ENCODE measurements at places on chromosomes 13 and 19.

DNA sequence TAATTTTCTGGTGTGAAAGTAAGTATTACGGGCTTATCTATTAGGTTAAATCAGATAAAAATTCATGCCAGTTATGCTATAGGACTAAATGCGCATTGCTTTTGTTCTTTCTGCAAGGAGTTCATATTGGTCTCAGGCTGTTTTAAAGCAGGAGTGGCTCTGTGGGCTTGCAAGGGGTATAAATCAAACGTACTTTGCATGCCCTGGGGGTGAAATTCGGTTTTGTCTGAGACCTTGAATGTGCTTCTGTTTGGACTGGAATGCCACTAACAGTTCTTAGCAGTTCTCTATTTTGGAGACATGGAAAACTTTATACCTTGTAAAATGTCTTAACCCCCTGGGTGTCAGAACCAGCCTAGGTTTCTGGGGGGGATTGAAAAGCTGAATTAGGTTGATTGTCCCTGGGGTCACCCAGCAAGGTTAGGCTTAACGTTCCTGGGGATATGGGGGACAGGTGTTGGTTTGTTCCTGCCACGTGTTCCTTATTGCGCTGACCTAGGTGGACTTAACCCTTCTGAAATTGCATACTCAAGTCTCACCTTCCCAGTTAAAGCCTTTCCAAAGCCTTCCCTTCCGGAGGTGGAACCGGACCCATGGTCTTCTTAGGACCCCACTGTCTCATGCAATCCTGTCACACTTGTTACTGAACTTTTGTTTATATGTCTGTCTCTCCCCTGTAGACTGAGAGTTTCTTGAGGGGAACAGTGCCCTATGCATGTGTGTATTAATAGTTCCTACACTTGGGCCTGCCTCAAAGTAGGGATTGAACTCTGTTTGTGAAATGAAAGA, 182.2 kb downstream of the LMO7 start:
- no peak for DNase-seq

GRCh38 chr13:93364166-93364565, 137.6 kb downstream of the GPC6 start:
- DNase-seq: no peak

DNA sequence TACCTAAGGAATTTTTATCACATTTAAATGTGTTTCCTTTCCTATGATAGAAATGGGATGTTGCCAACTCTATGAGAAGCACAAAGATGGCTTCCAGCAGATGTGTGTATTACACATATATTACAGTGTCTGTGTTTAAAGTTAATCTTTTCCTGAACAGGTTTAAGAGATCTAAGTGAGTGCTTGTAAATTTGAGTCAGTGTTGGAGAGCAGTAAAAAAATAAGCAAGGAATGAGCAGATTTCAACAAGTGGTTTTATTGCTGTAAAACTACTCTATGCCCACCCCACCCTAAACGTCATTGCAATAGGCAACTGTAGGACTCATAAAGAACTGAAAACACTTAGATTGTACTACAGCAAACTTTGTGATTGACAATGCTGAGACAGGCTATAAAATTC, 248.7 kb downstream of the KLF5 start:
- no peak for DNase-seq

DNA sequence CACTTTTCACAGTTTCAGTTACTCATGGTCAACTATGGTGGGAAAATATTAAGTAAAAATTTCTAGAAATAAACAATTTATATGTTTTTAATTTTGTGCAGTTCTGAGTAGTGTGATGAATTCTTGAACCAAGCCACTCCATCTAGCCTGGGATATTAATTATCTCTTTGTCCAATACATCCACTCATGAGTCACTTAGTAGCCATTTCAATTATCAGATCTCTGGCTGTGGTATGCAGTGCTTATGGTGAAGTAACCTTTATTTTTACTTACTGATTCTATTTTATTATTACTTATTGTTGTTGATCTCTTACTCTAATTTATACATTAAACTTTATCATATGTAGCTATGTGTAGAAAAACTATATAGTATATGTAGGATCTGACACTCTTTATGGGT, 128.9 kb upstream of the KLHL1 start:
- no peak for DNase-seq

DNA sequence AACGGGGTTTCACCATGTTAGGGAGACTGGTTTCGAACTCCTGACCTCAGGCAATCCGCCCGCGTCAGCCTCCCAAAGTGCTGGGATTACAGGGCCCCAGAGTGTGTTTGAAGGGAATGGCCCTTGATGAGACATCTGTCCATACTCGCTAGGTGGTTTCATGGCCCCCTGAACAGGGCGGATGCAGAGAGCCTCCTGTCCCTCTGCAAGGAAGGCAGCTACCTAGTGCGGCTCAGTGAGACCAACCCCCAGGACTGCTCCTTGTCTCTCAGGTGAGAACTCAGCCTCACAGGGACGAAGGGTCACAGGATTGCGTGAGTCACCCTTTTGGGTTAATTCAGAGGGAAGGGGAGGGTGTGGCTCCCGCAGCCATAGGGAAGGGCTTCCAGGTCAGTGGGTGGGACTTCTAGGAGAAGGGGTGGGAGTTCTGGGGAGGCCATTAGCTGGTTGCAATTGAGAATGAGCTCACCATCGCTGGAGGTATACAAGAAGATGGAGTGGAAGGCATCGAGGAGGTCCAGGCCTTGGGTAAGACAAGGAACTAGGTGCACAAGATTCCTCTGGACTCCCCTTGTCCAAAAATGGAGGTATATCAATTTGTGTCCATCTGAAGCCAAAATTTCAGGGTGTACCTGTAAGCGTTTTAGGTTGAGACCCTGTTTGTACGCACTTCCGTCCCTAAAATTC, 9.2 kb downstream of the SHD start:
- DNase-seq: no peak

- no peak for DNase-seq
Observed at GRCh38 chr13:36512771-36513170, 80.5 kb downstream of the CCNA1 start.

DNA sequence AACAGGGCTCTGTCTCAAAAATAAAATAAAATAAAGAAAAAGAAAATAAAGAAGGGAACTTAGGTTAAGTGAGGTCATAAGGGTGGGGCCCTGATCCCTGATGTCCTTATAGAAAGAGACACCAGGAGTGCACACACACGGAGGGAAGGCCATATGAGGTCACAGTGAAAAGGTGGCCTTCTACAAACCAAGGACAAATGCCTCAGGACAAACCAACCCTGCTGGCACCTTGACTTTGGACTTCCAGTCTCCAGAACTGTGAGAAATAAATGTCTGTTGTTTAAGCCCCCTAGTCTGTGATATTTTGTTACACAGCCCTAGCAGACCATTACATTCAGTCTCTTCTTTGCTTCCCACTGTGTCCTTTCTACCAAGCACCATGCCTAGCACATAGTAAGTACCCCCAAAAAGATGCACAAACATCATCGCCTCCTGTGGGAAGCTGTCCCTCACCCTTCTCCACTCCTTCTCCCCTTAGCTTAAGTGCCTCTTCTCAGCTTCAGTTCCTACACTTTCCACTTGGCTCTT, 8.4 kb upstream of the ZBTB32 start:
- DNase-seq: no peak

DNA sequence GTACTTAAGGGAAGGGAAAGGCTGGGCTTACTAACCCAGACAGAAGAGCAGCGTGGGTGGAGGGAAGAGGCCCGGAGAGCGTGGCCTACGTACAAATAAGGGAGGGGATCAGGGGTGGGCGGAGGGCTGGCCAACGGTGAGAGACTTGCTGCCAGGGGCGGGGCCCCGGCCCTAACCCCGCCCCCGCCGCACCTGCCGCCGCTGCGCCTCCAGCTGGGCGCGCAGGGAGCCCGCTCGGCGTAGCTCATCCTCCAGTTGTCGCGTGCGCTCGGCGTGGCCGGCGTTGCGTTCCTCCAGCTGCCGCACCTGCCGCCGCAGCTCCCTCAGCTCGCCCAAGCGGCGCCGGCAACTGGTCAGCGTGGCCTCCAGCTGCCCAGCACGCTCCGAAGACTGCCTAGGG, 5.7 kb downstream of the HOOK2 start:
- peak; percentile 35 for DNase-seq

DNA sequence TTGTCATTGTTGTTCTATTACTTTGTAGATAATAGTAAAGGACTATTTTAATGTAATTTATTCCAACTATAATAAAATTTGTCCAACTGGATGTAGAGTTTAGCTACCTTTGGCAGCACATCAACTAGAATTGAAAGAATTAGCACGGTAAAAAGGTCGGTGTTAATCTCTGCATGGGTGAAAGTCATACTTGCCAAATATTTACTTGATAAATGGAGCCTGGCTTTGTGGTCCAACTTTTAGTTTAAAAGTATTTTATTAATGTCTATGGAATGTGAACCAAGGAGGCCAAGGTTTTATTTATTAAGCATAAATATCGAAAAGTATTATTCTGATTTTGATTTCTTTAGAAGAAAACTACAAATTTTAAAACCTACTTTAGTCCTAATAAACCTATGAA, 1389.0 kb downstream of the PCDH9 start:
- DNase-seq: no peak

GRCh38 chr13:77345150-77345780, 18.4 kb upstream of the MYCBP2 start:
- DNase-seq: no peak

- no peak for DNase-seq
Observed at GRCh38 chr13:79593641-79594275, 112.8 kb downstream of the NDFIP2 start.

DNA sequence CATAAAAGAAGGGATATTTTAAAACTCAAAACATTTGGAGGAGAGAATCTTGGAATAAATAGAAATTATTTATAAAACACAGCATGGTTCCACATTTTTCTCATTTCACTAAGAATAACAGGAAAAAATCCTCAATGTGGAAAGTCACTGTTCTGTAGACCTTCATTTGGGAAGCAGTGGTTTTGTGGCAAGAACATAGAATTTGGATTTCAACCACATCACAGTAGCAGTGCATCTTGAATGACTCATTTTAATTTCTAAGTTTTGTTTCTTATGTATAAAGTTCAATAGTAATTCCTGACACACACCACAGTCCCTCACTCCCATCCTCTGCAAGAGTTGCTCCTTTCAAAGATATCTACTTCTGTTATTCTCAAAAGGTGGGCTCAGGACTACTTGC, 264.0 kb downstream of the ENOX1 start:
- DNase-seq: no peak

DNA sequence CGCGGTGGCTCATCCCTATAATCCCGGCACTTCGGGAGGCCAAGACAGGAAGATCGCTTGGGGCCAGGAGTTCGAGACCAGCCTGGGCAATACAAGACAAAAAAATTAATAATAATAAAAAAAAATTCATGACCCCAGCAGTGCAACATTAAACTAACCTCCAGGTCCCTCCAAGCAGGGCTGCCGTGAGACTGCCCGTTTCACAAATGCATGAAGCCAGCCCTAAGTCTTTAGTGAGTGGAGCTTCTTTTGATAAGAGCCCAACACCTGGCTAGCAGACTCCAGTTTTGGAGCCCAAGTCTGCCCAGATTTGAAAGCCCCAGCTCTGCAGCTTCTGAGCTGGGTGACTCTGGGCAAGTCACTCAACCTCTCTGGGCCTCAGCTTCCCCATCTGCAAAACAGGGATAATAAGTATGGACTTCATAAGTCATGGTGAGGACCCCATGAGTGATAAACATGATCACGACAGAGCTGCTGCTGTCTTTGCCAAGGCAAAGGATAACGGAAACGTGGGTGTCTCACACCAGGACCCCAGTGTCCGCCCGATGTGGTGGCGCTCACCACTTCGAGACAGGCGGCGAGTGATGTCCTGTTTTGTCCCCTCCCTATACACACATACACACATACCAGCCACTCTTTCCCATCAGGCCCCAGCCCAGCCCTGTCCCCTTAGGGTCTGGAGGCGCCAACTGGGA, 38.4 kb upstream of the NANOS3 start:
- DNase-seq: no peak

DNA sequence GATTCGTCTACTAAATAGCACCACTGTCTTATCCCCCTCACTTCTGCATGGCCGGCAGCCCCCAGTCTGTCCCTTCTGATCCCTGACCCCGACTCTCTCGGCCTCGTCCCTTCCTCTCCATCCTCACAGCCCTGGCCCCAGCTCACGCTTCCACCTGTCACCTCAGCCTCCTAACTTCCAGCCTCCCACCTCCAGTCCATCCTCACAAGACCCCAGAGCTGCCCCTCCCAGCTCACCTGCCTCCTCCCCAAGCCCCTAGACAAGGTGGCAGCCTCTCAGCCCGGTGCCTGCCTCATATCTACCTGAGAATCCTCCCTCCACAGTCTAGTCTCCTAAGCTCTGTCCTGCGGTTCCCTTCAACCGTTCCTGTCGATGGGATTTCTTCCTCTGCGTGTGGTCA, 10.0 kb downstream of the KCNC3 start:
- DNase-seq: no peak

Data from CD4-positive, alpha-beta T cell (primary cell).